ENCODE measurements at places on chromosomes 6 and 20.

GRCh38 chr20:51258582-51259165 lies 235.8 kb upstream of the KCNG1 start:
- DNase-seq, result peak; percentile 27

DNA sequence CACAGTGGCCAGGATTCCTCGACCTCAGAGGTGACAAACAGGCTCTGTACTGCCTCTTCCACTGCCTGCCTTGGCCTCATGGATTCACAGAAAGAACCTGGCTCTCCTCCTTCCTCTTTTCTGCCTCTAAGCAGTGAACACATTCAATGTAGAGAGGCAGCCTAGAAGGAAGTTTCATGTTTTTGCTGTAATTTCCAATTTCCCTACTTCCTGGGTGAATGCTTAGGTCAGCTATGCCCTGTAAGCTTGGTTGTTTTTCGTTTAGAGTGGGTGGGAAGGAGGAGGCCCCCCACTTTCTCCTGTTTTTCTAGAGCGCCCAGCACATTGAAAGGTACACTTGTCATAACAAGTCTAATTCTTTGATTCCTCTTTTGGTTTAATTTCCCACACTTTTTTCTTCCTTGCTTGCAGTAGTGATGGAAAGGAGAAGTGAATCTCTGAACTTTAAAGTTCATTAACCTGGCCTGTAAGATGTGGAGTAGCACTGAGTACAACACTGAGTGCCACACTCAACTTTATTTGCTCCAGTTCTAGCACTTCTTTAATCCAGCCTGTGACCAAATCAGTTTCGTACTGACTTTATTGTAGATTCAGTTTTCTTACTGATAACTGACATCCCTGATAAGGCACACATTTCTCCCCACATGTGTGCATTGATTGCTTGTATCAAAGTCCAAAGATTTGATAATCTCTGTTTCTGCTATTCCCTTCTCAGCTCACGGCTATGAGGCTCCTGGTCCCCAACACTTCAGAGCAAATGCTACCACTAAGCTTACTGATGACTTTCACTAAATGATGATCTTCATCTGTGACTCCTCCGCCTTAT lies 100.0 kb upstream of the MAN1A1 start:
- DNase-seq, result no peak

GRCh38 chr20:4171538-4172116 lies 156.3 kb upstream of the RNF24 start:
- DNase-seq, result peak; percentile 19

DNA sequence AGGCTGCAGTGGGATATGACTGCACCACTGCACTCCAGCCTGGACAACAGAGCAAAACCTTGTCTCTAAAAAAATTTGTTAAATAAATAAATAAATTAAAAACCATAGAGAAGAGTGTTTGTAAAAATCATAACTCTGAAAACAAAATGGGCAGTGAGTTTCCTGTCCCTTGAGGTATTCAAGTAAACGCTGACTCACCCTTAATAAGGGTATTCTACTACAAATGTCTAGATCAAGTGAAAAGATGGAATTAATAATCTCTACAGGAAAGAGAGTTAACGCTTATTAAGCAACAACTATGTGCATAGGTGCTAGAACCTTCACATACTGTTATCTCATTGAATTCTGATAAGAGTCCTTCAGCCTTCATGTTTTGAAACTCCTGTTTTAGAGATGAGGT lies 19.9 kb upstream of the MBOAT1 start:
- DNase-seq, result no peak

DNA sequence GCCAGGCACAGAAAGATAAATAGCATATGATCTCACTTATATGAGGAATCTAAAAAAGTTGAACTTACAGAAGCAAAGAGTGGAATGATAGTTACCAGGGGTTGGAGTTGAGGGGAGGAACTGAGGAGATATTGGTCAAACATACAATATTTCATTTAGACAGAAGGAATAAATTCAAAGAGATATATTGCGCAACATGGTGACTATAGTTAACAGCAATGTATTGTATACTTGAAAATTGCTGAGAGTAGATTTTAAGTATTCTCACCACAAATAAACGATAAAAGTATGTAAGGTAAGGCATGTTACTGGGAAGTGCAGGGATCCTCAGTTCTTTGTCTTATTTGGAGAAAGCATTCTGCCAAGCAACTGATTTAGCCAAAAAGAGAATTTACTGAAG lies 171.9 kb downstream of the LMBRD1 start:
- DNase-seq, result no peak

GRCh38 chr6:125954735-125955339 lies 1.7 kb upstream of the HINT3 start:
- DNase-seq, result no peak

DNA sequence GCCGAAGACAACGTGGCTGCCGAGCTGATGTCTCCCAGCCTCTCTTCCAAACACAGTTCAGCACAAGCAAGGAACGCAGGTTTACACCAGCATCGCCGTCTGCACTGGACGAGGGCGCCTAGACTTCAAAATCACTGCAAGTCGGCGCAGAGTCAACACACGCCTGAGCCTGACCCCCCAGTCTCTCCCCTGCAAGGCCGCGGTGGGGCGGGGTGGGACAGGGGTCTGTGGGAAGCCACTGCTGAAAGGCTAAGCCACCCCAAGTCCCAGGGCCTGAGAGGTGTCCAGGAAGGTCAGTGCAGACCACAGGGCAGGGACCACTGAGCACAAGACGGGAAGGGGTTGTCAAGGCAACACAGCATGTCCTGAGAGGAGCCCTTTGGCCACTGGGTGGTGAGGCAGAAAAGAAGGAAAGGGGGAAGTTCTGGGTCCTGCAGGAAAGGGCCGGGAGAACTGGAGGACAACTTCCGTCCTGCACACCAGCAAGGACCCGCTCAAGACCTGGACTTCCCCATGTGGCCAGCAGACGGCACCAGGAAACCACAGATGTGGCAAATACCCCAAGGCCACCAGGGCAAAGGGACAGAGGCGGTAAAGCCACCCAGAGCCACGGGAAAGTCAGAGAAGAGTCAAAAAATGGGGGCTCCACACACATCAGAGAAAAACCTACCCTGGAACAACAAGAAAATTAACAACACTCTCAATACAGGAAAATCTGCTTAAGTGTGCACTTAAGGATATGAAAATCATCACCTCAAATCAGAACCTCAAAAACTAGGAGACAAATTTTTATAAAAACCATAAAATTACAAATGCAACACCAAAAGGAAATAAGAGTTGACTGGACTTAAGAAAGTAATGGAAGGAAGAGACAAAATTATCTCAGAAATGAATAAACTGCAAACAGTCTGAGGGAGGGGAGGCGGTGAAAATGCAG lies 84.8 kb downstream of the TAF4 start:
- DNase-seq, result peak; percentile 50

GRCh38 chr20:11459090-11459890 lies 458.4 kb upstream of the BTBD3 start:
- no peak for DNase-seq

DNA sequence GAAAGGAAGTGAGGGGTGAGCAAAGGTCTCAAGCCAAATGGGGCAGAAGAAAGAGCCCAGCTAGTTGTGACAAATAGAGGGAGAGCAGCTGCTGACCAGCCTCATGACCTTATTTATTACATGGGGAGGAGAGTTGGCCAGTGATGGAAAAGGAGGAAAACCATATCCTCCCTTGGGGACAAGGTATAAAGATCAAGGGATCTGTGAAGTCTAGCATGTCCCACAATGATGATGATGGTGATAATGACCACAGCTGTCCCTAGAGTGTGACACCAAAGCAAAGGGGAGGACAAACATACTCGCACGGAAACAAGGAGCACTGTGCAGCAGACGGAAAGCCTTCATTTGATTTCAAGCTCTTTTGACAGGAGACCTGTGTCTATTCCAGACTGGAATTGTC lies 190.4 kb upstream of the MCHR2 start:
- DNase-seq, result no peak

- DNase-seq, result no peak
Observed at GRCh38 chr6:43391440-43392031, 22.1 kb upstream of the ZNF318 start.

GRCh38 chr6:35948725-35949124 lies 27.8 kb upstream of the SRPK1 start:
- peak; percentile 24 for DNase-seq

- DNase-seq, result no peak
Observed at GRCh38 chr20:33681728-33682353, 4.3 kb downstream of the E2F1 start.

DNA sequence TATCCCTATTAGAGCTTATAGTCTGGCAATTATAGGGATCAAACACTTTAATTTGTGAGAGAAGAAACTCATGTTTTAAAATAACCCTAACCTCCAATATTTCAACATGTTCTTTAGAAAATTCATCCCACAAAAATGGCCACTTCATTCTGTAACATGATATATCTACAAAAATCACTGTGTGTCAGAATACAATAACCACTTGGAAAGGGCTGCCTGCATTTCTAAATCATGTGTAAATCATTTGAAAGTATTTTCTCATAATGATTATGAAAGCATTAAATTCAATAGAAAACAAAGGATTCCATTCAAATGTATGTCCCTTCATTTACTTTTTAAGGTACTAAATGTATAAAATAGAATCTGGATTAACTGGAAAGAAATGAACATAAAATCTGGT lies 101.4 kb upstream of the NHSL1 start:
- peak; percentile 16 for DNase-seq

DNA sequence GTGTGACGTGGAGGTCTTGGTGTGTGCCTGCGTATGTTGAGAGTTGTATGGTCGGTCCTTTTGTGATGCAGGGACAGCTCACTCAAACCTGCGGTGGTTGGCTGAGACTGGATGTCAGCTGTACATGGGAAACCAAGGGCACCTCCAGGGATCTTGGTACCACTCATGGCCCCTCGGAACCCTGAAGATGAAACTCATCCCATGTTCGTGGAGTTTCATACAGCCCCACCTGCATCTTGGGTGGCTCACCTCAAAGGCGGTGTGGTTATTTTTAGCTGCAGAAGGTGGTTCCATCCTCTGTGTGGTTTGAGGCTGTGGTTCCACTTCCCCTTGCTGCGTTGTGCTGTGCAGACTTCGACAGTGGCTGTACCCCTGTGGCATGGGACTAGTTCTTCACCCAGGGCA lies 52.6 kb upstream of the SLC22A1 start:
- DNase-seq, result no peak

DNA sequence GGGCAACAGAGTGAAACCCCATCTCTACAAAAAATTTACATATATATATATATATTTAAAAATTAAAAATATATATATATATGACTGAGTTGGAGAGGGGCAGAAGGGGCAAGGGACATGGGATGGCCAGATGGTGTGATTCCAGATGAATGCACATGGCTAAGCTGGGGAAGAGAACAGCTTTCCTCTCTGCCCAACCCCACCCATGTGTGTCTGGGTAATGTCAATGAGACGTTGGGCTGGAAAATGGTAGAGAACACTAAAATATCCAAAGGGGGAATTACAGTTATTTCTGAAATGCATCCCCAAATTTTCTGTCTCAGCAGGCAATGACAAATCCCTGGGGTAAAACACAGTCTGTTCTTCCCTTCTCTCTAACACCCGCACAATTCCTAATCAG lies 31.2 kb upstream of the CCND3 start:
- DNase-seq, result no peak

DNA sequence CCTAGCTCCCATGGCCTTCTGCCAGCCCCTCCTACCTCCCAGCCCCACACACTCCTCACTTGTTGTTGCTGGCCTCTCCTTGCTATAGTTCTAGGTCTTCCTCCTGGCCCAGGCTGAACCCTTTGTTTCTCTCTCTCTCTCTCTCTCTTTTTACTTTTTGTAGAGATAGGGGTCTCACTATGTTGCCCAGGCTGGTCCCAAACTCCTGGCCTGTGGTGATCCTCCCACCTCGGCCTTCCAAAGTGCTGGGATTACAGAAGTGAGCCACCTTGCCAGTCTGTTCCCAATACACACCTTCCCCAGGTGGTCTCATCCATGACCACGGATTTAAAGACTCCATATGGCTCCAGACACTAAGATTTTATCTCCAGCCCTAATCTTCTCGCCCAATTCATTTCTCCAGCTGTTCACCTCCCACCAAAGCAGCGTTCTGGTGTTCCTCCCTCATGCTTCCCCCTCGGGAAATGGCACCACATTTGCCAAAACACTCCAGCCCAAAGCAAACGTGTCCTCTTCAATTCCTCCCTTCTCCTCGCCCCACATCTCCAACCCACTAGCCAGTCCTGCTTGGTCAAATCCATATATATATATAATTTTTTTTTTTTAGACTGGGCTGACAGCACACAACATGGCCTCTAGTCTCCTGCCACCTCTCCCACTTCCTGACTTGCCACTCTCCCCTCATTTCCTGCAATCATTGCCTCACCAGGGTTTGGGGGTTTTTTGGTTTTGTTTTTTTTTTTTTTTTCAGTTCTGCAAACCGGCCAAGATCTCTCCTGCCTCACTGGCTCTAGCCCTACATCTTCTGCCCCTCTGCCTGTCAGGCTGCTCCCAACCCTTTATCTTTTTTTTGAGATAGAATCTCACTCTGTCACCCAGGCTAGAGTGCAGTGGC lies 104.4 kb downstream of the NCR2 start:
- DNase-seq, result no peak

GRCh38 chr6:4085332-4085700 lies 6.4 kb upstream of the FAM217A start:
- no peak for DNase-seq

DNA sequence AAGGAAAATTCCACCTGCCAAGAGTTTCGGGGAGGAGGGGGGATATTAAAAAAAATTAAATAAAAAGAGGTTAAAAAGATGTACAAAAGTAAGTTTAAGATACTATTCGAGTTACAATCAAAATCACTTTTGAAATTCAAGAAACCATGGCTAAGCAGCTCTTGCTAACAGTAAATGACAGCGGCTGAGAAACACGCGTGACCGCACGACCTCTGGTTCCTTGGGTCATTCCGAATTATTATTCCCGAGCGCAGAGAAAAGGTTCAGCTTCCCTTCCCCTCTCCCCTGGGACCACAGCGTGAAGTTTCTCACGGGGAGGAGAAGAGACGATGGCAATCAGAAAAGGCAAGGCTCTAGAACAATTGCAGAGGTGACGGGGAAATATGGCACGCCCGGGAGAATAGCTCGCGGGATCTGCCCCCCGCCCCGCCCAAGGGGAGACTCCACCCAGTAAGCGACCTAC lies 496 bp downstream of the TMEM242 start:
- DNase-seq, result peak; percentile 81

GRCh38 chr6:31352683-31353383 lies 4.1 kb downstream of the HLA-B start:
- no peak for DNase-seq
